ENCODE measurements at places on chromosomes 6 and 20. TPM values are rescaled to one million over a fixed set of nuclear protein-coding genes. Genes with fewer than 3 reads are reported as not detected.

- no peak overlapping the region for H3K27ac ChIP-seq
- H3K36me3 ChIP-seq = no peaks in the 10 kb centered on the region
- no peak for DNase-seq
- peaks cover 16% of the 10 kb centered on the region for H3K27me3 ChIP-seq
- no peaks in the 10 kb centered on the region for H3K4me1 ChIP-seq
- no peak overlapping the region for H3K4me3 ChIP-seq
Observed at GRCh38 chr6:110482774-110483400, 6.5 kb upstream of the SLC22A16 start.

Gene PACRG
- total RNA-seq = not detected

Gene TRAPPC3L
- not detected for total RNA-seq

Gene ULBP3
- total RNA-seq = 0.77 TPM

DNA sequence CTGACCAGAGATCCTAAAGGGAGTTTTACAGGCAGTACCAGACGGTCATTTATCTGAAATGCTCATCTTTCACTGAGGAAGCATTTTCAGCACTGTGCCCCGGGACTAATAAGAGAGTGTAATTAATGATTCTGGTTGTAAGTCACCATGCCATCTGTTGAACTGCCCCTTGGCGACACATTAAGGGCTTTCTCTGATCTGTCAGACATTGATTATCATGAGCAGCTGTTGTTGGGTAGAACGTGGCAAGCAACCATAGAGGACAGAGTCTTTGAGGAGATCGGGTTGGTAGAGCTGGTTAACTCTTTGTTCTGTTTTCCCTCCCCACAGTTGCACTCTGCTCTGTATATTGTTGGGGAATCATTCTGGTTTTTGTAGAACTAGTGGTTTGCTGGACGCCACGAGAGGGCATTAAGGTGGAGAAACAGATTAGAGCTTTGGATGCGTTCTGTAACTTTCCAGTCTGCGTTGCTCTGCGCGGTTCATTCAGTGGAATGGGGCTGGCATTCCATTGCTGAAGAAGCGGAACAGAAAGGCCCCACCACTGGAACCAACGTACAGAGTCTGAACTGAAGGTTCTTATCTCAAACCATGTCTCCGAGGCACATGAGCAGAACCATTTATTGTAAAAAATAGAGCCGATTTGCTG is 34.3 kb downstream of the RPRD1B start:
- H3K4me1 ChIP-seq = peaks cover 3% of the 10 kb centered on the region
- H3K36me3 ChIP-seq = peaks cover 65% of the 10 kb centered on the region
- no peak overlapping the region for H3K27ac ChIP-seq
- DNase-seq = no peak
- H3K27me3 ChIP-seq = no peaks in the 10 kb centered on the region

Gene CYP24A1
- not detected for total RNA-seq

Gene ZNF391
- total RNA-seq = 2.8 TPM

DNA sequence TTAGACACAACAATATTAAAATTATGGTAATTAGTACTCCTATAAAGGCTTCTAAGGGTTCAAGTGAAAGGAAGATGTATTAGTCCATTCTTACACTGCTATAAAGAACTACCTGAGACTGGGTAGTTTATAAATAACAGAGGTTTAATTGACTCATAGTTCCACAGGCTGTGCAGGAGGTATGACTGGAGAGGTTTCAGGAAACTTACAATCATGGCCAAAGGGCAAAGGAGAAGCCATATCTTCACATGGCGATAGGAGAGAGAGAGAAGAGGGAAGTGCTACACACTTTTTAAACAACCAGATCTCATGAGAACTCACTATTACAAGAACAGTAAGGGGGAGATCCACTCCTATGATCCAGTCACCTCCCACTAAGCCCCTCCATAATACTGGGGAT is 52.9 kb downstream of the TINAG start:
- H3K27me3 ChIP-seq = no peaks in the 10 kb centered on the region
- H3K27ac ChIP-seq = no peak overlapping the region
- H3K36me3 ChIP-seq = no peaks in the 10 kb centered on the region
- DNase-seq = no peak
- no peaks in the 10 kb centered on the region for H3K4me1 ChIP-seq
- H3K4me3 ChIP-seq = no peak overlapping the region

Gene TCP11
- total RNA-seq = not detected

DNA sequence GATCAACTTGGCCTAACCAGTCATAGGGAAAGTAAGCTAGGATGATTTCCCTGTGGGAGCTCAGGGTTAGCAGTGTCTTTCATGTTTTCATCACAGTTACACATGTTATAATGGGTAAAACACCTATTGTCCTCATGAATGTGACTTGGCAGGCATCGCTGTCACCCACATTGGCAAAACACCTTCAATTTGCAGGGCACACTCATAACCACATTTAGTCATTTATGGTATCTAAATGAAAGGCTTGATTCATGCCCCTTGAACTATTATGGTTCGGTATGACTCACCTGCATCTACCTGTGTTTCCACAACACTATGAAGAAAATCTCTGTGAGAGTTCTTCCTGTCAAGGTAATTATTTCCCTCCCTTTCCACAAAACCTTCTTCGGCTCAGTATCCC is 49.2 kb downstream of the FRK start:
- H3K4me3 ChIP-seq = no peak overlapping the region
- DNase-seq = peak; percentile 69
- H3K27ac ChIP-seq = no peak overlapping the region
- H3K36me3 ChIP-seq = no peaks in the 10 kb centered on the region
- H3K27me3 ChIP-seq = peaks cover 21% of the 10 kb centered on the region

GRCh38 chr6:14664621-14665315 is 547.2 kb downstream of the CD83 start:
- H3K4me1 ChIP-seq = peaks cover 20% of the 10 kb centered on the region
- no peaks in the 10 kb centered on the region for H3K36me3 ChIP-seq
- peak; percentile 19 for DNase-seq
- H3K27ac ChIP-seq = peak overlapping the region; percentile 82
- no peaks in the 10 kb centered on the region for H3K27me3 ChIP-seq

DNA sequence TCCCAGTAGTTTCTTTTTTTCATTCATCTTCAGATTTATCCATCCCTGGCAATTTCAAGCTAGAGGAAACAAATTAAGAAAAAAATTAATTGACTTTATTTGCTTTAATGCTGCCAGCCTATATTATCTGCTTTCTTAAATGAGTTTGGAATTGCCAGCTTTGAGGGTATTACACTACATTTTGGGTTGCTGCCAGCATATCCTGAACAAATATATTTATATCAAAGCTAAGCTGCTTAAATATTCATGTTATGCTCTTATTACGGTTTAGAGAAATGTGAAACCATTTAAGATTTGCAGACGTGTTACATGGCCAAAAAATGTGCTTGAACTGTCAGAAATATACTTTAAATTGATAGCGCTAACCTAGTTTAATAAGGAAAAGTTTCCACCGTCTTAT is 59.7 kb downstream of the GRIK2 start:
- no peak overlapping the region for H3K27ac ChIP-seq
- DNase-seq = no peak
- H3K36me3 ChIP-seq = no peaks in the 10 kb centered on the region
- H3K27me3 ChIP-seq = no peaks in the 10 kb centered on the region

- H3K27ac ChIP-seq = no peak overlapping the region
- no peaks in the 10 kb centered on the region for H3K27me3 ChIP-seq
- no peaks in the 10 kb centered on the region for H3K36me3 ChIP-seq
- no peak for DNase-seq
- H3K4me3 ChIP-seq = no peak overlapping the region
Observed at GRCh38 chr6:158837684-158838625, 18.8 kb upstream of the EZR start.

DNA sequence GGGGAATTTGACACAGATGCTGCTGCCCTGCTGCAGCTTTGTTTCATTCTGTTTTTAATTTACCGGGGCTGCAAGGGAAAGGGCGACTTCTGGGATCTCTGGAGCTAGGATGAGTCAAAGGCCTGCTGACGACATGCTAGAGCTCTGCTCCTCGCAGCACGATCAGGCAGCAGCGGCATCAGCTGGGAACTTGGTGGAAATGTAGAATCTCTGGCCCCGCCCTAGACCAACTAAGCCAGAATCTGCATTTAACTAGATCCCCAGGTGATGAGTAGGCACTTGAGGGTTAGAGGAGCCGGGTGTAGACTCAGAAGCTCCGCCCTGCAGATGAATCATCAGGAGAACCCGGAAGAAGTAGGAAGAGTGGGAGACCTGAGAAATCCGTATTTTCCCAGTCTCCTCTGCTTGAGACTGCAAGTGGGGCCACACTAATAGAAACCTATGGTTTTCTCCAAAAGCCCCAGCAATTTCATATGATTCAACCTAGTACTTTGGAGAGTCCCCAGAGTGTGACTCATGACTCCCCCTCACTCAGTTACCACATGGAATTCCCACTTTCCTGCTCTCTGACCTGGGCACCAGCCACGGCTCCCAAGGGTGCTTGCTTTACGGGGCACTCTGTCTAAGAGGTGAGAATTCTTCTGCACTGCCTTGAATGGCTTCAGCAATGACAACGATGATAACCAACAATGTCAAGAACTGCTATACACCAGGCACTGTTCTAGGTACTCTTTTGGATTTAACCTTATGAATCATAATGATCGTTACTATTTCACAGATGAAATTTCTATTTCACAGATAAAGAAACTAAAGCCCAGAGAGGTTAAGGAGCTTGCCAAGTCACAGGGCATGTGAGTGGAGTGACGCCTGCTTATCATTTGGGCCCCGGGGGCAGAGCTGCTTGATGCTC is 18.1 kb downstream of the TUBB2B start:
- H3K27ac ChIP-seq = peak overlapping the region; percentile 87
- peak; percentile 73 for DNase-seq
- no peaks in the 10 kb centered on the region for H3K36me3 ChIP-seq
- peaks cover 18% of the 10 kb centered on the region for H3K27me3 ChIP-seq
- peaks cover 27% of the 10 kb centered on the region for H3K4me1 ChIP-seq

GRCh38 chr6:33716890-33717632 is 5.6 kb upstream of the UQCC2 start:
- peaks cover 3% of the 10 kb centered on the region for H3K27me3 ChIP-seq
- no peak overlapping the region for H3K4me3 ChIP-seq
- no peak overlapping the region for H3K27ac ChIP-seq
- DNase-seq = no peak
- no peaks in the 10 kb centered on the region for H3K36me3 ChIP-seq

DNA sequence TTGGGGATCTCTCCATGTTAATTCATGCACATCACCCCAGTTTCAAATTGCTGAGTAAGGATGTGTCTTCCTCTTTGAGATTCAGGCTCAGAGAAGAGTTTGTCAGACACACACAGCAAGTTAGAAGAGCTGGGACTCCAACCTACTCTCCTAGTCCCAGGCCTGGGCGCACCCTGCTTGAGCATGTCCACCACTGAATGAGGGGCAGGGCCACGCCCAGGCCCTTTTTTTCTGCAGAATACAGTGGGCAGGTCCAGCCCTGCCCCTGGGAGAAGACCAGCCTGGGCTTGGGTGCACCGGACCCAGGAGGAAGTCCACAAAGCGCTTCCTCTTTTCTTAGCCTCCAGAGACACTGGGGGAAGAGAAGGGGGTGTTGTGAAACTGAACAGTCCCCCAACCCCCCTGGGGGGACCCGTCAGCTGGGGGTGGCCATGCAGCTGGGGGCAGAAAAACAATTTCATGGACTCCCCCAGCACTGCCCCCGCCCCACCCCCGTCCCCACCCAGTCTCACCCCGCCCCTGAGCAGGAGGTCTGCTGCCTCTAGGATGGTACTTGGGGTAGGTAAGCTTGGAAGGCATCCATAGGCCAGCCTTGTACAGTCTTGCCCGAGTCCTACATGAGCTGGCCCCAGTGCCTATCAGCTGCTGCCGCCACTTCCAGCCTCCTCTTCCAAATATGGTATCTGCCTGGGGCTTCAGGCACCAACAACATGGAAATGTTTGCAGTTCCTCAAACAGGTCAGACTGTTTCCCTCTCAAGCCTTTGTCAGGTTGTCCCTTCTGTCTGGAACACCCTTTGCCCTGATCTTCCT is 11.7 kb upstream of the HCK start:
- no peak for DNase-seq
- no peak overlapping the region for H3K27ac ChIP-seq
- no peak overlapping the region for H3K4me3 ChIP-seq

DNA sequence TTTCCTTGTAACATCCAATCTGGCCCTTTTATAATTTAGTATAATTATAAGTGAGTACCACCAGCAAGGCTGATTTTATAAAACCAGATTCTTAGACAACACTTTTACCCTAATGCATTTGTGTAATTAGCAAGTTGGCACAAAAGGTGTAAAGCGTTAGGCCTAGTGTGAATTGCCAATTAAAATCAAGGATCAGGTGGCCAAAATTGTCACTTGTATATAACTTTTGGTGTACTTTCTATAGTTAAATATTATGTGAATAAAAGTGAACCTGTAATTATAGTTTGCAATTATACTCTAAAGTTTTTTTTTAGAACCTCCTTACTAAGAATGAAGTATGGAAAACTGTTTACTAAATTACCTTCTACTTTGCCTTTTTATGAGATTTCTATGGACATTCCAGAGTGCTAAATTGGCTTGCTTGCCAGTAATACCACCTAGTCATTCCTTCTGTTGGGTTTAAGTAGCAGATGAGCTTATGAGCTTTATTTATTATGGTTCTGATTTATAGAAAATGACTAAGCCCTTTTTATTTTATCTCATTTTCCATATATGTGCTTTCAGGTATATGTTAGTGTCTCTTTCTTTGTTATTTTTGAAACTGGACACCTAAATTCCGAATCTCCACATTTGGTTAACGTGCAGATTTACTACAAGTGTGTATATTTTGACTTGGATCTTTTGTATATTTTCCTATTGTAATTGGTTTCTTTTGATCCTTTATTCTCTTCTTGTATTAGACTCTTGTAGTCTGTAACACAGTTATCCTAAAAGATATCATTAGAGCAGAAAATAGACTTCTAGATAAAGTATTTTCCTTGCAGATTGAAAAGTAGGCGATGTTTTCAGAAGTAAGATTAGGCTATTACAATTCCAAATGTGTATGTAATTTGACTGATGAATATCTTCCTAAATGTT is 3.9 kb downstream of the STXBP5 start:
- DNase-seq = no peak
- H3K27ac ChIP-seq = no peak overlapping the region
- no peaks in the 10 kb centered on the region for H3K27me3 ChIP-seq
- peaks cover 39% of the 10 kb centered on the region for H3K4me1 ChIP-seq
- H3K36me3 ChIP-seq = peaks cover 12% of the 10 kb centered on the region

DNA sequence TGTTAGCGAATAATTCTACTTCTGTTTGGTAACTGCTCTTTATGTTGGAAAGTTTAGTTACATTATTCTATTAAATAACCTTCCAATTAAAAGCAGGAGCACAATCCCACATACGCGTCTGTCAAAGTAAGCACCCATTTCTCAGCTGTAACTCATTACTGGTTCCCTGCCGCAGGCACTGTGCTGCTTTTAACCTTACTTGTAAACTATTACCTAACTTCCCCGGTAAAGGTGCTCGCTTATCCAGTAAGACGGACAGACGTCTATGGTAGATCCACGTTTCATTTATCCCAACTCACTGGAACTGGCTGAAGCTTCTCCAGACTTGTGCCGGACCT is 529 bp upstream of the ENPP4 start:
- peak overlapping the region; percentile 83 for H3K27ac ChIP-seq
- H3K27me3 ChIP-seq = no peaks in the 10 kb centered on the region
- no peaks in the 10 kb centered on the region for H3K36me3 ChIP-seq
- DNase-seq = peak; percentile 37
- peaks cover 32% of the 10 kb centered on the region for H3K4me1 ChIP-seq

- no peaks in the 10 kb centered on the region for H3K27me3 ChIP-seq
- no peak overlapping the region for H3K4me3 ChIP-seq
- H3K36me3 ChIP-seq = peaks cover 3% of the 10 kb centered on the region
- H3K27ac ChIP-seq = no peak overlapping the region
- H3K4me1 ChIP-seq = peaks cover 3% of the 10 kb centered on the region
- DNase-seq = no peak
Observed at GRCh38 chr6:16380220-16380809, 141.9 kb downstream of the GMPR start.

Gene BTNL2
- total RNA-seq = not detected

Gene PTPRA
- total RNA-seq = 43.1 TPM
